Activated CD8-positive, alpha-beta memory T cell treated with anti-CD3 and anti-CD28 coated beads for 1 hour (primary cell): ENCODE measurements at places on chromosomes 6 and 20.

GRCh38 chr6:46175446-46175845, 4.7 kb upstream of the ENPP5 start:
- DNase-seq = no peak

- no peak for DNase-seq
These were observed 208.4 kb downstream of the ANKRD60 start for GRCh38 chr20:58019850-58020625.

- DNase-seq = no peak
These were observed 422.6 kb upstream of the MMS22L start for GRCh38 chr6:97705568-97705967.

GRCh38 chr6:132814716-132815570, 574 bp downstream of the RPS12 start:
- no peak for DNase-seq

- DNase-seq = no peak
These were observed 14.1 kb upstream of the CALHM6 start for GRCh38 chr6:116447052-116447451.

DNA sequence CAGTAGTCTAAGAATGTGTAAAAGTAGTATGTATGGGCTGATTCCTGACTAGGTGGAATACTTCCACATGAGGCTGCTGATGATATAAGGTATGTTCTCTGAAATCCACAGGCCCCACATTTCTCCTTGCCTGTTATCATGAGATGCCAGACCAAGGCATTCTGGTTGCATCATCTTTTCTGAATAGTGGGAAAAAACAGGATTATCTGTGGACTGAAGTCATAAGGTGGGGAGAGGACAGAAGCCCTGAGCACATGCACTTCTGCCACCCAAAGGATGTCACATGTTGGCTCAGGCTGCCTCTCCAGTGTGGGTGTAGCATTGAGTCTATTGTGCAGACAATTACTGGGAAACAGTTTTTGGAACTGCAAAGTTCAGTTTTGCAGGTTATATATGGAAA, 184.5 kb upstream of the RAB32 start:
- no peak for DNase-seq

GRCh38 chr6:133953634-133954415, 801 bp downstream of the TBPL1 start:
- DNase-seq = no peak

DNA sequence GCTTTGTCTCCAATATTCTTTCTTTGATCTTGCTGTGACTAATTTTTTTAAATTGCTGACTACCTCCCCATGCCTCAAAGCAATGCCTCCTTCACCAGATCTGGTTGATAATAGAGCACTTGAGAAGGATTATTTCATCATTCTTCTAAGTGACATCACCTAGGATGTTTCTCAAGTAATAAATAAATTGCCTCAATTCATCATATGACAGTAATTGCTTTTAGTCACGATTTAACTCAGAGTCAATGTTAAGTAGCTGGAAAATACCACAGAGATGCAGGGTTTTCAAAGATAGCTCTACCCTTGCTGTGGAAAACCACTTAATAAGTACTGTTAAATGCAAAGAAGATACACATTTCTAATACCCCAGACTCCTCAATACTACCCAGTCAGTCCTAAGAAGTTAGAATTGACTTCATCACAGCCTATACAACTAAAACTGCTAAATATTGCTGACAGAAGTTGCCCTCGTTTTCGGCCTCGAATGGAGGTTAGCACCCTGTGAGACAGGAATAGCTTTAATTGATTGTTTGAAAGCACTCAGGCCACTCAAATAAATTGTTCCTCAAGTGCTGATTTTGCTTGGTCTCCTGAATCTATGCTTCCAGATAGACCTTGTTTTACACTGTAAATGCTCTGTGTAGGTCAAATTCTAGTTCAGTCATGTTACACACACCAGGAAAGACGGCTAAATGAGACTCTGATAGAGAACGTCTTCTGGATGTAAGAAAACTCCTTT, 640.6 kb upstream of the CHD6 start:
- DNase-seq = no peak

DNA sequence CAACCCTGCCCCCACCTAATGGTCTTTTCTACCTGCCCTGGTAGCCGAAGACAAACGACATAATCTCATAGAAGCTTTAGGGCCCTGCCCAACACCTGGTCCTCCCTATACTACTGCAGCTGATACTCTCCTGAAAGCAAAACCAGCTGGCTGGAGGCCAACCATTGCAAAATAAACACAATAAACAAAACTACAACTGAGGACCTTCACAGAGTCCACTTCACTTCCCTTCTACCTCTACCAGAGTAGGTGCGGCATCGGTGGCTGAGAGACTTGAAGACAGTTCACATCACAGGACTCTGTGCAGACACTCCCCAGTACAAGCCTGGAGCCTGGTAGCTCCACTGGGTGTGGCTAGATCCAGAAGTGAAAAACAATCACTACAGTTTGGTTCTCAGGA, 476.2 kb downstream of the MMUT start:
- DNase-seq = no peak
